Muscle of back (tissue), 13 donors: ENCODE measurements at places on chromosomes 7 and 10. TPM values are rescaled to one million over a fixed set of nuclear protein-coding genes. Genes with fewer than 3 reads are reported as not detected.

DNA sequence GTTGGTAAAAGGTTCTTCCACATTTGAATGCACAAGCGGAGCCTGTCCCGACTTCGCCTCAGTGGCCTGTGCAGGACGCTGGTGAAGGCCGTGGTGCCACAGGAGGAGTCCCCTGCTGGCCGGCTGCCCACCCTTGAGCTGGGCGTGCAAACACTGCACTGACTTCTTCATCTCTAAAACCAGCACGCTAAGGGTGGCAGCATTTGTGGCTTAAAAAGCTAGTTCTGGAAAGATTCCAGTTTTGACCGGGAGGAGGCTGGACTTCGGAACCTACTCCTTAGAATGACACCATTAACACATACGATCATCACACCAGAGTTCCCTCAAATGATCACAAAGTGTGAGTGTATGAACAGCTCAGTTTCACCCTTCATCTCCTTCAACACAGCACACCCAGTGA lies 102.4 kb downstream of the SMURF1 start:
- no peak for DNase-seq

- no peak for DNase-seq
Measured at GRCh38 chr7:44432381-44432977, 58.0 kb downstream of the NUDCD3 start.

- DNase-seq, result no peak
Measured at GRCh38 chr7:11194492-11194891, 220.8 kb downstream of the PHF14 start.

GRCh38 chr10:21754410-21755011 lies 220.5 kb downstream of the MLLT10 start:
- no peak for DNase-seq

DNA sequence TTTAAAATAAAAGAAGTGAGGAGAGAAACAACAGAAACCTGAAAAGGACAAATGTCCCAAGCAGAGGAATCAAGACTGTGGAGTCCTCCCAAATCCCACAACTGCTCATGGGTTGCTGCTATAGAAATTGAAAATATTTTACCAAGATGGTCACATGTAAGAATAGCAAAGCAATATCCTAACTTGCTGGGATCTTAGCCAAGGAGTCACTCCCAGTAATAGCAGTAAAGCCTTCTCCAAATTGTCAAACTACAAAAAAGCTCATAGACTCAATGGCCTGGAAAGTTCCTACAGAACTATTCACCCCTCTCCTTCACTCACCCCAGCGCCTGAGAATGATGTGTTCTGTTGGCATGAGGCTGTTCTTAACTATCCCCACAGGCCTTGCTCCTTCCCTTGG lies 186.5 kb downstream of the ELMO1 start:
- no peak for DNase-seq

- DNase-seq, result no peak
Measured at GRCh38 chr7:158856883-158857668, 718 bp downstream of the DYNC2I1 start.

DNA sequence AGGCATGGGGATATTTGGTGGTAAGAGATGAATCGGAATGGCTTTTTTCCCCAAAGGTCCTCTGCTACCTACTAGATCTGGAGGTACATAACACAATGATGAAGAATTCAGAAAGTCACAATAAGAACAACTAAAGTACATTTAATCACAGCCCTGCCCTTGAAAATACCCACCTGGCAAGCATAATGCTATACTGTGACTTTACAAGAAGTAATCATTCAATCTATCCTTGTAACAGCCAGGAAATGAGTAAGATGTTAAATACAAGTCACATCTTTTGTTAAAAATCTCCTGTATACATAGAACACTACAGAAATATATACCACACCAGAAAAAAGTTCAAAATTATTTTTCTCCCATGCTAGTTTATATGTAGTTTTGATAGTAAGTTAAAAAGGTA lies 108.3 kb upstream of the ABCB5 start:
- no peak for DNase-seq

GRCh38 chr10:121157998-121158397 lies 306.8 kb downstream of the WDR11 start:
- peak; percentile 56 for DNase-seq

DNA sequence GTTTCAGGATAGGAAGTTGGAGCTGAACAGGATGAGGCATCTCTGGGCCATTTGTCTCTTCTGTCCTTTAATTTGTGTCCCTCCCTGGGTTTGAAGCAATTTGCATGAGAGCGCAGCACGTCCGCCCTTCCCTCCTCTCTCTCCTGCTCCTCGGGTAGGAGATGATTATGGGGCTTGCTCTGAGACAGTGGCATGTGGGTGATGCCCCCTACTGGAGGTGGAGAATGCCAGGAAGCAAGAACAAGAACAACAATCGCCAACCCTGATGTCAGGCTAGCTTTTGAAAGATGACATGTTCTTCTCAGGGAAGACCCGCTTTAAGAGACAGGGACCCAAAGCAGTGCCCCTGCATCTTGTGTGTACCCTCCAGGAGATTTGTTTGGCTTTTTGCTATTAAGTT lies 63.9 kb upstream of the LOXL4 start:
- no peak for DNase-seq

DNA sequence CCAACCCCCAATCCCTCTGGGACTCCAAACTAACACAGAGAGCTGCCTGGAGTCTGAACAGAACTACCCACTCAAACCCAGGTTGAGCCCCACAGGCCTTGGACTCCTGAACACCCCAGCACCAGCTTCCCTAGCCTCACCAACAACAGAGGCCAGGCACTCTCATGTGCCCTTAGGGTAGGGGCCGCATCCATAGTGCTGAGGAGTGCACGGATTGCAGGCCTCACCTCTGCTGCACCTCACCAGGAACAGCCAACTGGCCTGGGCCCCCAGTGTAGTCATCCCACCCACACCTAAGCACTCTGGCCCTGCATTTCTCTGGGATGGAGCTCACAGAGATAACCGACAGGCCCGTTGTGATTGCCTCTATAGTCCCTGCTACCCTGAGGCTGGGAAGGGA lies 194.2 kb downstream of the HPSE2 start:
- DNase-seq, result no peak

- DNase-seq, result no peak
Measured at GRCh38 chr10:96860631-96861277, 28.7 kb downstream of the LCOR start.

- DNase-seq, result peak; percentile 86
Measured at GRCh38 chr10:63628526-63629362, 107.5 kb downstream of the REEP3 start.

DNA sequence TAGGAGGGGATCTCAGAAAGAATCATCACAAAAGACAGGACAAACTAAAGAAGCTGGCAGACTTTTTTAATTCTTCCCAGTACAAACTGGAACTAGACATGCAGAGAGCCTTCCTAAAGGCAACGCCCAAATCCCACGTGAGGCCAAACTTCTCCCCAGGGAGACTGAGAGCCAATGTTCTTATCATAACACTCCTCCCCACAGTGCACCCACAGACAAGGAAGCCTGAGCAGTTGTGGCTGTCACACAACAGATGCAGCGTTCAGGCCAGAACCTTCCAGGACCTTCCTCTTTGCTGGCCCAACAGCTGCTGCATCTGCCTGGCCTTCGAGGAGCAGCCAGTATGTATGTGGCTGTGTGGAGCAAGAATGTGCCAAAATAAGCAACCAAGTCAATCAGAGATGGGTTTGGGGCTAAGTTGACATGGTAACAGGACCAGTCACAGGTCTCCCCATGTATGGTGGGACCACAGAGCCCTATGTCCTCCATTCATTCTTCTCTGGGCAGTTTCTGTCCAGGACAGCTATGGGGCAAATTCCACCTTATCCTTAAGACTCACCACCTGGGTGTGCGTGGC lies 34.9 kb downstream of the SRPK2 start:
- DNase-seq, result peak; percentile 71

- DNase-seq, result no peak
Measured at GRCh38 chr7:33909755-33910154, 4.4 kb downstream of the BMPER start.

The EPHB4 gene
- 54.2 TPM for polyA plus RNA-seq

The UPK3B gene
- 6.6 TPM for polyA plus RNA-seq

The OPN1SW gene
- 2.6 TPM for polyA plus RNA-seq

The PRLHR gene
- polyA plus RNA-seq, result not detected
